ENCODE measurements at places on chromosomes 7 and 10.

DNA sequence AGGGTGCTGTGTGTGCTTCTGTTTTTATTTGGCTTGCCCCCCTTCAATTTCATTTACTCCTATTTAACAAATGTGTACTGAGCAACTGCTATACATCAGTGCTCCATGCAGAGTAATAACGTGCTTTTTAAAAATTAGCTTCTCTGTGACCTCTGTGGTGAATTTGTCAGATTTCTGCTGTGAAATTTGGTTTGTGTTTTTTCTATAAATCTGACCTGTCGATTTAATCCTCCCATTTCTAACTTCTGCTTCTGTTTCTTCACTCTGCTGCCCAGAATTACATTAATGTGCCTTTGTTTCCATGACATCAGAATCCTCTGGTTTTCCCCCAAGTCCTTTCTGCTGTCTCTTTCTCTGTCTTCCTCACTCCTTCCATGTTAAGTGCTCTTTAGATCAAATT is 123.8 kb upstream of the CACNA2D1 start:
- no peak for DNase-seq

DNA sequence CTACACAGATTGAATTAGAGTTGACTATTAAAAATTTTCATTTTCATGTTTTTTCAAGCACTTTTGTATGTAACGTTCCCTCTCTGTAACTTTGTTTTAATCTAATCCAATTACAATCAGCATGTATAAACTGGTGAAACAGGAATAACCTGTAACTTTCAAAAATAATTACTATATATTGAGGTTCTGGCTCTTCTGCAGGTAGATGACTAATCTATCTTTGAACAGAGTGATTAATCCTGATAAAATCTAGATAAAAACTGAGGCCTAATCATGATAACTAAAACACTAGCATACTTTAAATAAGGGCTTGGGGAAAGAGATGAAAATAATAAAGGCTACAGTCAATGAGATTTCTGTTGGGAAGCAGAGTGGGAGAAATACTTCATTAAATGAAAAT is 101.6 kb upstream of the KCND2 start:
- DNase-seq, result no peak

DNA sequence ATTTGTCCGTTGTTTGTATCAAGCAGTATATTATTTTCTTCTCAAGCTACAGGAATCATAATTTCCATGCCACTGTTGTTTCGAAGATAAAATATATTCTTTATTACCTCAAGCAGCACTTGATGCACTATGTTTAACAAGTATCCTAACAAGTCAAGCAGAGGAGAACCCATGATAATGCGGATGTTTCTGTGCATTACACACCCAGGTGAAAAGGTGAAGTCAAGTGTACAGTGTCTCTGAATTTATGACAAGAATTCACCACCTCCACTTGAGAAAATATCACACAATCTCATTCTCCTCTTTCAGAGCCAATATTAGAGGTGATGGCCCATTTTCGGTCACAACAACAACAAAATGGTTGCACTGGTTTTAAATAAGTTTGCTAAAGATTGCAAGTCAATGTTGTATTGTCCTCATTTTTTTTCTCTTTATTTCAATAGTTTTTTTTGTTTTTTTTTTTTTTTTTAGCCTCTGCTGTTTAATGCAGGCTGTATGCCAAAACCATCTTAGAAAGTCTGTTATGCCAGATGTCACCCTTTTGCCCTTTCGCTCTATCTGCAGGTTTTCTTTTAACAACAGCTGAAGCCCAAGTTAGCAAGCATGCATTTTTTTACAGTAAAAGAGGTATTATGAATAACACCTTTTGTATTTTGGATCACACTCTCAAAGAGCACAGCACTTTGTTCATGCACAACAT is 568.7 kb upstream of the LRRN3 start:
- DNase-seq, result no peak

GRCh38 chr7:151129960-151130591 is 37.4 kb downstream of the GBX1 start:
- DNase-seq, result no peak

GRCh38 chr10:75211007-75211691 is 553 bp downstream of the VDAC2 start:
- no peak for DNase-seq

- DNase-seq, result no peak
These were observed 333.0 kb upstream of the TPK1 start for GRCh38 chr7:145168879-145169278.

- DNase-seq, result no peak
These were observed 27.3 kb upstream of the ITGB1 start for GRCh38 chr10:32985341-32985764.

GRCh38 chr7:68070992-68071391 is 1074.4 kb downstream of the TYW1 start:
- no peak for DNase-seq

DNA sequence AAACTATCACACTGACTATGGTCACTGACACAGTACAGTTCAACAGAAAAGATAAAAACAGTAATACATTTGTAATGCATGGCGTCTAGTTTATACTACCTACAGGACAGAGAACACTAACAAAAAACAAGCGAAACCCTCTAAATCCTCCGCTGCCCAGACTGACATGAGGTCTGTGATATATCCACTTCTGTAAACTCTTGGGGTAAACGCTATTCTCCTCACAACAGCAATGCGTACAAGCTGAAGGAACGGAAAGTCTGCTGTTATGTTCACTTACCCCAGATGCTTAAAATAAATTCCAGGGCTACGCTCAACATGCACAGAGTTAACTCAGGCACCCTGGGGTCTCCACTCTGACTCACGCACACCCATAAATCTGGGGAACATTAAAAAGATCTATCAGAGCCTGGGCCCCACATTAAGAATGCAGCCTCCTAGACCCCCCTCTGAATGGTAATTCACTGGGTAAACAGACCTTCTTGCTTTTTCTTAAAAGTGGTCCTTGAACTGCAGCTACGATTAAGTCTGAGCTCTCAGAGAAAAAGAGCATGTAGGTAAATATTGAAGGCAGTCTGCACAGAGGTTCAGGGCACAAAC is 105.6 kb downstream of the CTBP2 start:
- no peak for DNase-seq

DNA sequence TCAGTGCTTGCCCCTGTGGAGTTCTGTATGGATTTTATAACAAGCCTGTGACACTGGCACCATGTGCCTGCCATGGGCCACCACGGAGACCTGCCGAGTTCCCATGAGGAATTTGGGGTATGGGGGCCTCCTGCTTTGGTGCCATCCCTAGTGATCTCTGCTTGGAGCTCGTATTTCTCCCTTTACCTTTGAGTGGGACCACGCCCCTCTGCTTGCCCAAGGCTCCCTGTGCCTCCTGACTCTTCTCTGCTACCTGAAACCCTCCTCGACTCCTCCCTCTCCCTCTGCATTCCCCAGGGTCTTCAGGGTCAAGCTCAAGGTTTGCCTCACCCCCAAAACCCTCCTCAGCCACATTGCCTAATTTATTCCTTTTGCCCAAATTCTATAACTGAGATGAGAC is 225.0 kb downstream of the BUB3 start:
- DNase-seq, result no peak

GRCh38 chr7:66123175-66123528 is 8.5 kb downstream of the CRCP start:
- DNase-seq, result no peak

DNA sequence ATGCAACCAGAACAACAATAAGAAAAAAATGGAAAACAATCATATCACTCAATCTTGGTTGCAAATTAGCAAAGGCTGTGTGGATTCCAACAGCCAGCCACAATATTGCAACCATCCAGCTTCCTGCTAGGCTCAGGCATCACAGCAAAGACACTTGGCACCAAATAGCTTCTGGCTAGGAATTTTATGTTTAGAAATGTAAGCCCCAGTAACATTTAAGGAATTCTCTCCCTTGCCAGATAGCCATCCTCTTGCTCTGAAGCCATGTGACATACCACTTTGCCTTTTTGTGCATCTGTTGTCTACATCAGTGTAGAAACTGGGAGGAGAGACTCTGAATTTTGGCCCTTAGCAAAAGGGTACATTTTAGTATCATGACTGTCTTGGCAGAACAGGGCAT is 22.2 kb downstream of the MKX start:
- DNase-seq, result no peak

DNA sequence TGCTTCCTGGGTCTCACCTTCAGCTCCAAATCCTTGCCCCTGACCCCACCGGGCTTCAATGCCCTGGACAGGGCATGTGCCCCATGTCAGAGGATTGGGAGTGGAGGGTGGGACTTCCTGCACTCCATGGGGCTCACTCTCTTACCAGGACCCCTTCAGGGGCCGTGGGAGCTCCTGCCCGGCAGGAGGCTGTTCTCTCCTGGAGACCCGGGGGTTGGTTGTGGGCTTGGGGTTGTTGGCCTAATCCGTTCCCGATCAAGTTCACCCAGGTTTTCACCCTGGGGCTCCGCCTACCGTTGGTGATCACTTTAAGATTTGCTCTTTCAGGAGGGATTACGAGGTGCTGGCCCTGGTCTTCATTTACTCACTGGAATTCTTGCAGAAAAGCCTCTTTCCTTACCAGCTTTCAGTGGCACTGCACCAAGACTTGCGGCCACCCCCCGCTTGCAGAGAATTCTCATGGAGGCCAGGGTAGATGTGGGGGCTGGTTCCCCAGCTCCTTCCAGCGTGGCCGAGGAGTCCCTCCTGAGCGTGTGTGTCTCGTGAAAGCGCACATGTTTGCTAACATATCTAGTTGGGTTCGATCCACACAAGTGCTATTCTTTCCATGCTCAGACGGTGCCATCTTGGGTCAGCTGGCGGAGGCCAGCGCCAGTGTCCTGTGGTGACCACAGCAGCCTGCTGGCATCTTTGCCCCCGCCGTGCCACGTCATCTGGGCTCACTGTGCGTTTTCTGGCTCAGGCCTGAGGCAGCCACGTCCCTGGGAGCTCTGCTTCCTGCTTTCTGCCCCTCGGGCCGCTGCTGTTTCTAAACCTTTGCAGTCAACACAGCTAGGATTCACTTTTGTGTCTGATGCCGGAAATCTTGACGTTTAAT is 15.6 kb downstream of the PWWP2B start:
- no peak for DNase-seq

DNA sequence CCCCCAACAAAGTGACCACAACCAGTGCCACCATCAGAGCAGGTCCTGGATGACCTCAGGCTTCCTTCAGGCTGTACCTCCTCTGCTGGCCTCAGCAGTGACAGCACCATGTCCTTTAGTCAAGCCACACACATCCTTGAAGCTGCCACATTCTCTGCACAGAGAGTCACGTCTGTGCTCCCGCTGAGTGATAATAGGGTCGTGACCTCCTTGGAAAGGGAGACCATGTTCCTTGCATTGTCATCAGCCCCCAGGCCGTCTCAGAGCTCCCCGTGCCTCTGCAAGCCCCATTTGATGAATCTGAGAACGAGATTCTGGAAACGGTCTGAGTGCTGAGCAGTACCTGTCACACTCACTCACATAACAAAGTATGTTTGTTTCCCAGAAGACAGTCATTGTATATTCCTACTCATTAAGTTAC is 106.5 kb upstream of the PRR15 start:
- no peak for DNase-seq

- no peak for DNase-seq
These were observed 13.7 kb downstream of the RAB19 start for GRCh38 chr7:140417456-140418155.

- DNase-seq, result no peak
These were observed 389.1 kb upstream of the COBL start for GRCh38 chr7:51705701-51706100.

DNA sequence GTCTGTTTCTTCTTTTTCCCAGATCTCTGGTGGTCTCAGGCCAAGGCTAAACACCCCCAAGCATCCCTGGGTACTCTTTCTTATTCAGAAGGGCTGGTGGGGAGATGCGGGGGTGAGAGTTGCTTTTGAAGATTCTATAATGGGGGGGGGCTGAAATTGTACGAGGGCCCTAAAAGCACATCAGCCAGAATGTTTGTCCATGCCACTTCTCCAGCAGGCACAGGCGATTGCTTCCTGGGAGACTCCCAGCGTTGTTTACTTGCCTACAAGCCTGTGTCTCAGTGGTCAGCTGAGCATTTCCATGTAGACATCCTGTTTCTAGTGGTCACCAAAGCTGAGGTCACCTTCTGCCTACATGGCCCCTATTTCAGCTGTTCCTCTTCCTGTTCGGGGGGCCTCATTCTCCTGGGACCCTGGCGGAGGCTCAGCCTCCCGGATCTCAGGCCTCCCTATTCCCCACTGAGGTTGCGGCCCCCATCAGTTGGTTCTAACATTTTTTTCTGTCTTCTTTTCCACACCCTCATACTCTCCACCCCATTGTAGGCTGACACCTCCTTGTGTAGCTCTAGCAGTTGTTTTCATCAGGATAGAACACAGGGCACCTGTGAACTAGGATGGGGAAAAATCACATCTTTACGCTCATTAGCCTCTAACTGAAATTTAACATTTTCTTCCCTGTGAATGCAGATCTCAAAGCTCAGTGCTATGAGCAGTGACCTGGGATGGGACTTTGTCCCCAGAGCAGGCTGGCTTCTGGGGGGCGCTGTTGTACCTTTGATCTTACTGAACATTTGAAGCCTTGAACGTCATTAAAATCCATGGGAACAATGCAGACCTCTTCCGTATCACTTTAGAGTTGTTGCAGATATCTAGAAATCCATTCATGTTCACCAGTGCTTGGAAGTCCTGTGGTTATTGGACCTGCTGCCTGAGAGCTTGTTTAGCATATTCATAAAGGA is 286.5 kb downstream of the GLRX3 start:
- DNase-seq, result no peak

DNA sequence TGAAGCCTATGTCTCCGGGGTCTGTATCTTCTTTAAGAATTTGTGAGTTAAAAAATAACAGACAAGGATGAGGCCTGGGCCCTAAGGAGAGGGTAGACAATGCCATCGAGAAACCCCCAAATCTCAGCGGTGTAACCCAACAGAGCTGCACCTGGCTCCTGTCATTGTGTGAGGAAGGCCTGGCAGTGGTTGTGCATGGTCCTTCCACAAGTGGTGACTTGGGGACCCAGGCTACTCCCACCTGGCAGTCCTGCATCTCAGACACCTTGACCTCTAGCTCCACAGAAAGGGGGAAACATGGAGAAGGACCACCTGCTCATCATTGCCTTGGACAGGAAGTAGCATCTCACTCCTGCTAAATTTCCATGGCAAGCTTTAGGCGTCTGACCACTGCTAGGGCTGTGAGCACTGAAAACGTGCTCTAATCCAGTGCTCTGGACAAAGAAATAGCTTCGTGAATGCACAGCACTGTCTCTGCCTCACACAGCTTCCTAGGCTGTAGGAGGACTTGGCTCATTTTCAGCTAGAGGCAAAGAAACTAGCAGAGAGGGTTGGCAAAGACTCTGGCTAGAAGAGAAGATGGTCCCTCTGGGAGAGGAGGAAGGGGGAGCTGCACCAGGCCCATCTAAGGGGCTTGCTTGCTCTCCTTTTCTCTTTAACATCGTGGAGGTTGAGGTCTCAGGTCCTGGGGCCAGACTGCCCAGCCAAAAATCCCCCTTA is 273.9 kb upstream of the ZMIZ1 start:
- DNase-seq, result no peak

GRCh38 chr10:9056521-9056920 is 1002.0 kb downstream of the GATA3 start:
- no peak for DNase-seq

DNA sequence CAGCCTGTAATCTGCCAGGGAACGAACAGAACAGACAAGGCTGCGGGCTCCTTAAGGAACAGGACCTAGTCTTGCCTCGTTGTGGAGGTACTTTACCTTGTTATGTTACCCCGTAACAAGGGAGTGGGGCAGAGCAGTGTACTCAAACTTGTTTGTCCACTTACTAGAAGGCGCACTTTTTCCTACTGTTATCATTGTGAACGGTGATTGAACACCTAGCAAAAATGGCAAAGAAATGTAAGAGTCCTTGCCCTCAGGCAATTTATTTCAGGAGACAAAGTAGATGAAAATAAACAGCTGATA is 620 bp upstream of the IMPDH1 start:
- no peak for DNase-seq

GRCh38 chr10:67550838-67551402 is 145.1 kb downstream of the CTNNA3 start:
- no peak for DNase-seq

Measured in stimulated activated CD4-positive, alpha-beta T cell treated with anti-CD3 and anti-CD28 coated beads, Interleukin-15, amount 100 ng/mL, for 1 hour (primary cell).